ENCODE measurements at places on chromosomes 11 and 22.

- DNase-seq = no peak
These were observed 1496.4 kb downstream of the TBC1D22A start for GRCh38 chr22:48258811-48259210.

GRCh38 chr11:14420223-14420622 is 61.2 kb upstream of the RRAS2 start:
- DNase-seq = no peak

DNA sequence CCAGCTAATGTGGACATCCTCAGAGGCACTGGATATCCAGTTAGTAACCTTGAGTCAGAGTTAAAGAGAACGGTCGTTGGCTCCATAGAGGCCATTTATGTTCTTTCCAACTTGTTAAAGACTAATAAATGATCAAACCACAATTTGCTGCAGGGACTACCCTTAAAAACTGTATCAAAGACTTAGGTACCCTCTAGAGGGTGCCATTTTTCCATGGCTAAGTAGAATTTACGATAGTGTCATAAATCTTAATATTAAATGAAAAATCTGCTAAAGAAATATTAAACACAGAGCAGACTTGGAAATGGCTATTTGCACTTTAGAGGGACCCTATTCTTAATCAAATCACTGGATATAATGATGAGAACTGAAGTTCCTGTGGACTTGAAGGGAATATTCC is 685.2 kb upstream of the CHORDC1 start:
- DNase-seq = no peak

DNA sequence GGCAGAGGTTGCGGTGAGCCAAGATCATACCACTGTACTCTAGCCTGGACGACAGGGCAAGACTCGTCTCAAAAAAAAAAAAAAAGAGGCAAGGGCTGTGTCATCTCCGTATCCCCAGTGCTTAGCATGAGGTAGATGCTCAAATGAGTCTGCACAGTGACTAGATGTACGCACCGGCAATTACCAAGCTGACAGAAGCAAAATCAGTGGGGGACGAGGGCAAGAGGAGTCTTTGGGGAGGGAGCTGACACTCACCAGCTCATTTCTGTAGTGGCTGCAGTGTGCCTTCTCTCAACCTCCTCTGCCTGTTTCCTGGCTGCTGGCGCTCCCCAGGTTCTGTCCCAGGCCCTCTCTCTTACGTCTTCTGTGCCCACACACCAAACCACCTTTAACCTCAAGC is 69.9 kb downstream of the PACSIN2 start:
- DNase-seq = no peak

DNA sequence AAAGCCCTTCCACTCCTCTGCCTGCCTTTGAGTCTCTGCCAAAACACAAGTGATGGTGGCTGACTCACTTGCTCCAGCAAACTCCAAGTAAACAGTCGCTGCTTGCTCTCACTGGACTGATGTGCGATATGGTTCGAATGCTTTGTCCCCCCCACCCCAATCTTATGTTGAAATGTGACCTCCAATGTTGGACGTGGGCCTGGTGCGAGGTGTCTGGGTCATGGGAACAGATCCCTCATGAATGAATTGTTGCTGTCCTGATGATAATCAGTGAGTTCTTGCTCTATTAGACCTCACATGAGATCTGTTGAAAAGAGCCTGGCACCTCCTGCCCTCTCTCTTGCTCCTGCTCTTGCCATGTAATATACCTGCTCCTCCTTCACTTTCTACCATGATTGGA is 747.9 kb downstream of the OPCML start:
- no peak for DNase-seq

- no peak for DNase-seq
These were observed 6.6 kb upstream of the BARX2 start for GRCh38 chr11:129368889-129369672.

GRCh38 chr22:24420072-24420976 is 7.1 kb upstream of the ADORA2A start:
- DNase-seq = no peak

GRCh38 chr11:63518548-63518947 is 12.7 kb downstream of the LGALS12 start:
- no peak for DNase-seq

- DNase-seq = no peak
These were observed 7.9 kb upstream of the GAB2 start for GRCh38 chr11:78425399-78426070.

GRCh38 chr11:44130751-44131150 is 35.3 kb downstream of the EXT2 start:
- no peak for DNase-seq

- no peak for DNase-seq
These were observed 48.4 kb upstream of the ARHGAP42 start for GRCh38 chr11:100638648-100639047.

DNA sequence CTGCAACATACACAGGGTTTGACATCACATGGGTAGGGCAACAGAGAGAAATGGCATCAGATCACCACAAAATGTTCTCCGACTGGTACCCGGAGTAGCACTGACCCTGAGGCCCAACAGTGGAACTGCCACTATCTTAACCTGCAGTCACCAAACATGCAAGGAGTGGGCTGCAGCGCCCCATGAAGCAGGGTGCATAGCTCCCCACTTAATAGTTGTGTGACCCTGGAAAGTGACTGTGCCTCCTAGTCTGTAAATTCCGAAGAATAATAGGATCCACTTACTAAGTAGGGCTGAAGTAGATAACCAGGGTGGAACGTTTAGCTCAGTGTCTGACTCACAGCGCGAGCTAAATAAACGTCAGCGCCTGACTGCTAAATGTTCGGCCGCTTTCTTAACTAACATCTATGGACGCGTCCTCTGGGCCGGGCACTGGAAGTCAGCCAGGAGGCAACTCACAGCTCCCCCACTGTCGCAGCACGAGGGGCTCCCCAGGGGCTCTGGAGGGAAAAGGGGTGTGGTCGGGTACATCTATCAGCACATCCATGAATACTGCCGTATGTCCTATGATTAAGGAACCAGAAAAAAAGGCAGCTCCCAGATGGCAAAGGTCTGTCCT is 777 bp downstream of the LTO1 start:
- DNase-seq = no peak

- DNase-seq = no peak
These were observed 213.0 kb upstream of the E2F8 start for GRCh38 chr11:19453651-19454257.

GRCh38 chr11:46755962-46756361 is 36.9 kb downstream of the F2 start:
- no peak for DNase-seq
